Ecto neural progenitor cell (in vitro differentiated cells): ENCODE measurements at places on chromosomes 13 and 19.

GRCh38 chr13:45930177-45930576 is 78.6 kb upstream of the SIAH3 start:
- DNase-seq: no peak

GRCh38 chr19:13206587-13206986 is 56.4 kb downstream of the IER2 start:
- no peak for DNase-seq

DNA sequence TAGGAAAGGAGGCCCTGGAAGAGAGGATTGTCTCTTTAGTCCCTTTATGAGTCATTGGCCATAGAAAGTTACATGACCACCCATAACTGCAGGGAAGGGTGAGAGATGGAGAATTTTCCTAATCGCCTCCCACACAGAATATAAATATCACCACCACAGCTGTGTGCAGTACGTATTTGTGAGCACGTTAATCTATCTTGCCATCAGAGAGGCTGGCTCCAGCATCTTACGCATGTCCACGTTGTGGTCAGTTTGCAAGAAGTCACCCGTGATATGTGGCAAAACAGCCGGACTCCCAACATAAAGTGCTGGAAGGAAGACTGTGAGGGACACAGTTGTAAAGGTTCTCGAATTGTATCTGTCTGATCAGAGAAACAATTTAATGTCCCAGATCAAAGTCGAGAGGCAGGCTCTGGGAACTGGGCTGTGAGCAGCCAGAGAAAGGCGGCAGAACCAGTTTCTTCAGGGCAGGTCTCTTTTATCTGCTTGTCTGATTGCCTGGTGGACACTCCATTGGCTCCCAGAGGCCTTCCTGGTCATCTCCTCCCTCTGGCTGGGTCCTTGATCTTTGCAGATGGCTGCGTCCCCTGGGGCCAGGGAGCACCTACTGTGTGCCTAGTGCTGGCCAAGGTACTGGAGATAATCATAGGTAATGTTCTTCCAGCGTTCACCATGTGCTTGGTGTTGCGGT is 74.9 kb downstream of the SIPA1L3 start:
- no peak for DNase-seq

- no peak for DNase-seq
Measured at GRCh38 chr13:37069597-37070103, 10.2 kb upstream of the SUPT20H start.
